SK-N-MC (cell line): ENCODE measurements at places on chromosomes 4 and X.

- DNase-seq, result no peak
Measured at GRCh38 chr4:185909972-185910371, 98.0 kb upstream of the SORBS2 start.

DNA sequence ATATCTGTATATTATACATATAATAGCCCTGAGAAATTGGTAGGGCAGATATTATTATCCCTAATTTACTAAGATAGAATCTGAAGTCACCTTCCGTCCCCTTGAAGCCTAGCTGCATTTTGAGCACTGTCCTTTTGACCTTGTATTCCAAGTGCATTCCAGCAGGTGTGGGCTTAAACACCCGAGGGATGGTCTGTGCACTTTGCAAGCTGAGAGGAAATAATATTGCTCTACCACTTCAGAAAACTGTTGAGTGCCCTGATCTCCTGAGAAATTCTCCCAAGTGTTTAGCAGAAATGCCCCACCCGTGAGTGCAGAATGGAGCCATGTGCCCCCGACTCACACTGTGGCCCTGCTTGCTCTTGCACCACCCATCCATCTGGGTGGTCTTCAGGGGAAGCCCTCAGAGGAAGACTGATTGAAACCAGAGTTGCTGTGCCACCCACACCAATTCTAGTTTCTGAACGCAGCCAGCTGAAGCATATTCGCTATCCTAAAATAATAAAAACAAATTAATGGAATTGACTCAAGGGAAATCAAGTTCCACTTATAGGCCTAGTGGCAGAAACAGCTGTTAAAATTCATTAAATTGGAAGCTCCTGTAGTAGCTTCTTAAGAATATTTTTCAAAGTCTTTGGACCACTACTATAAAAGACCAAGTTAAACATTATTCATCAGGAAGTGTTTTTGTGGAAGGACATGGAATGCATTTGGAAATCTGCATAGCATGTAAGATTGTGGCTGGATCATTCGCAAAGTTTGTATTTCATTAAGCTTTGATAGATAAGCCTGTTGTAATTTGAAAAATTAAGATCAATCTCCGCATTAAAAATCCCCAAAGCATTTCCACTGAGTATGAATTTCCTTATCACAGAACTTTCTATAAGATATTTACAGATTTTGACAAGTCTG, 41.3 kb upstream of the PRKG2 start:
- no peak for DNase-seq

GRCh38 chrX:1165535-1166196, 46.8 kb downstream of the CRLF2 start:
- peak; percentile 22 for DNase-seq

DNA sequence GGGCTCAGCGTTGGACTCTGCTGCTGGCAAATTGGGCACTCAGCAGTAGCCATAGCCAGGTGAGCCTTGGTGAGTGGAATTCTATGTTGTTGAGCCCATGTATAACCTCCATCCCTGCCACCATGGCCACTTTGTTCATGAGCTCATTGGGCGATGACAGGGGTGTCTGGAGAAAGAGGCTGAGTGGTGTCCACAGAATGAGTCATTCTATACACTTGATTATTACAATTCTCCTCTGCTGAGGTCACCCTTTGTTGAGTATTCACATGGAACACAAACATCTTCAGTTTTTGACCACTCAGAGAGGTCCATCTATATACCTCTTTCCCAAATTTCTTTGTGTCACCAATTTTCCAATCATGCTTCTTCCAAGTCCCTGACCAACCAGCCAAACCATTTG, 1341.7 kb downstream of the PCDH7 start:
- no peak for DNase-seq

- DNase-seq, result peak; percentile 22
Measured at GRCh38 chrX:133335027-133335426, 80.3 kb downstream of the GPC4 start.

DNA sequence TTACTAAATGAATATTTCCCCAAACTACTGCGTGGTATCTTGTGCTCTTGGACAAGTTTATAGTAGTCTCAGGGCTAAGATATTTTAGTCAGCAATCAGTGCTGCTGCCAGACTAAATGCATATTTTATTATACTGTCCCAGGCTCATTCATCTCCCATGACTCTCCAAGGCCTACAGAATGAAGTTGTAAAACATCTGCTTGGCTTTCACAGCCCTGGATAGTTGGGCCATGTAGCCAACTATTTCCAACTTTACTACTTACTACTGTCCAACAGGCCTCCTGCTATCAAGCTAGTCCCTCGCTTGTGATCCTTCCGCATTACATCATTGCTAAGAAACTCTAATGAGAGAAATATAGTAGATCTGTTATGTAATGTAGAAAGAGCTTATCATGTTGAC, 31.4 kb downstream of the MAGEB16 start:
- no peak for DNase-seq

GRCh38 chrX:108494406-108495090, 54.9 kb downstream of the COL4A5 start:
- no peak for DNase-seq
